Sigmoid colon (tissue), 7 donors: ENCODE measurements at places on chromosomes 12 and 14. TPM values are rescaled to one million over a fixed set of nuclear protein-coding genes. Genes with fewer than 3 reads are reported as not detected.

DNA sequence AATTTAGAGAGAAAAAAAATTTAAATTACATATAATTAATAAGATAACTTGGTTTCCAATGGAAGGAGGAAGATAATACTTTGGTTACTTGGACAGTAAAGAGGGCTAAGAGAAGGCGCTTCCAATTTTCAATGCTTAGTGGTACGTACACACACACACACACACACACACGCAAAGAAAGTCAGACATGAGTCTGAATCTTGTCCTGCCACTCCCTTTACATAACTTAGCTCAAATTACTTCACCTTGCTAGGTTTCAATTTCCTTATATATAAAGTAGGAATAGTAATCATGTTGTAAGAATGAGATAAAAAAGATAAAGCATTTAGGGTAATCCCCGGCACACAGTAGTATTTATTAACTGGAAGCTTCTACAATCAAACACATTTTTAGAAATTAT is 39.7 kb upstream of the VCPKMT start:
- no peak overlapping the region for H3K4me3 ChIP-seq
- no peak overlapping the region for H3K27ac ChIP-seq
- no peaks in the 10 kb centered on the region for H3K27me3 ChIP-seq
- H3K4me1 ChIP-seq, result no peaks in the 10 kb centered on the region
- H3K36me3 ChIP-seq, result peaks cover 15% of the 10 kb centered on the region

The PLA2G1B gene
- not detected for total RNA-seq

The OTOGL gene
- total RNA-seq, result 0.71 TPM

The NT5DC3 gene
- total RNA-seq, result 179 TPM

The MYH6 gene
- total RNA-seq, result not detected
